ENCODE measurements at places on chromosomes 3 and 15.
A peak's percentile ranks its signal among the peaks of the same experiment; 100 is the strongest.

DNA sequence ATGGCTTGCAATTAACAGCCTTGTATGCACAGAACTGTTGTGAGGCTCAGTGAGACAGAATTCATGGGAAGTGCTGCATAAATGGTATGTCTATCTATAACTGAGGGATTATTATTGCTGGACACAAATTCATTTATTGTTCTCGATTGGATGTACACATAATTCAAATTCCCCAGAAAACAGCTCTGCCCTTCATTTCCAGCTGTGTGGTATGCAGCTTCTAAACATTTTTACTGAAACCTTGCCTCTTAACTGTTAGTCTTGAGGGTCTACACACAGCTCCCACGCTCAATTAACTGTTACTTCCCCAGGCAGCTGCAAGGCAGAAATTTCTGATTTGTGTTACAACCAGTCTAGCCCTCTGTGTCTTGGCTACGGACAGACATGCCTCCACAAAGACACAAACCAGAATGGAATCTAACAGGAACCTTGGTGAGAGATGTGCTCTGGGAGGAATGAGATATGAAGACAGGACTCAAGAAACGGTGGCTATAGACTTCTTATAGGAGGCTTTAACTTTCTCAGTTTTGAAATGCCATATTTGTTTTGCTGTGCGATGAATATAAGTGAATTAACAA lies 139.7 kb upstream of the TBL1XR1 start:
- DNase-seq, result no peak

DNA sequence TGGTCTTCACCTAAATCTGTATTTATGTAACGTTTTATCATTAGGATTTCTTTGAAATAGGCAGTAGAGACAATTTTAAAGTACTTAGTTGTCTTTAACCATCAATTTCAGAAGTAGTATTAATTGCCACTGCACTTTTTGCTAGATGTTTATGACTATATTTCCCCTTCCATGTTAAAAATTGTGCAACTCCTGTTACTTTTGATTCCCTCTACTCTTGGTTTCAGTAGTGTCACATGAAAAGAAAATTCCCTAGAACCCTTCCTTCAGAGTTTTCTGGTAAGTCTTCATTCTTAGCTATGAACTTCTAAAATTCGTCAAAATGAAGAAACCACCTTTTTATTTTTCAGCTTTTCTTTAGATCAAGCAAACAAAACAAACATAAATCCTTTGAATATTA lies 7.1 kb downstream of the PIAS1 start:
- no peak for DNase-seq

- no peak for DNase-seq
Observed at GRCh38 chr15:85646538-85647091, 148.1 kb downstream of the KLHL25 start.

- no peak for DNase-seq
Observed at GRCh38 chr3:33629219-33629618, 88.8 kb downstream of the CLASP2 start.

- DNase-seq, result no peak
Observed at GRCh38 chr15:40985541-40986330, 32.5 kb downstream of the CHAC1 start.

GRCh38 chr3:38698760-38699159 lies 49.3 kb upstream of the SCN5A start:
- DNase-seq, result no peak

- DNase-seq, result no peak
Observed at GRCh38 chr3:49081429-49081828, 12.4 kb downstream of the QRICH1 start.

DNA sequence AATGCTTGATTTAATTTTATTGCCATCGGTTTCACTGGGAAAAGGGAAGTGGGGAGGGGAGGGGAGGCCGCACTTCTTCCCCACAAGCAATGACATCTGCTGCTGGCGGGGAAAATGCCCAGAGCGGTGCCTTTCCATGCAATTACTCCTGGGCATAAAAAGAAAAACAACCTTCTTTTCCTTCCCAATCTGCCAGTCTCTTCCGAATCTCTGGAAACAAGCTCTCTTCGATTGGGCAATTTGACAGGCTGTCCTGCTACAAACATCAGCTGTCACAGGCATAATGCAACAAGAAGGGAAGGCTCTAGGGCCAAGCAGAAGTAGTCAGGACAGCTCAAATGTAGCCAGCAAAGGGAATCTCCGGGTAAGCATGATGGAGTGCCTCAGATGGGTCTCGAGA lies 93.4 kb upstream of the STRIT1 start:
- no peak for DNase-seq

- no peak for DNase-seq
Observed at GRCh38 chr3:64983583-64984359, 296.0 kb upstream of the ADAMTS9 start.

GRCh38 chr15:70214276-70214675 lies 116.6 kb upstream of the TLE3 start:
- no peak for DNase-seq

- no peak for DNase-seq
Observed at GRCh38 chr3:55000546-55000945, 72.7 kb upstream of the LRTM1 start.

DNA sequence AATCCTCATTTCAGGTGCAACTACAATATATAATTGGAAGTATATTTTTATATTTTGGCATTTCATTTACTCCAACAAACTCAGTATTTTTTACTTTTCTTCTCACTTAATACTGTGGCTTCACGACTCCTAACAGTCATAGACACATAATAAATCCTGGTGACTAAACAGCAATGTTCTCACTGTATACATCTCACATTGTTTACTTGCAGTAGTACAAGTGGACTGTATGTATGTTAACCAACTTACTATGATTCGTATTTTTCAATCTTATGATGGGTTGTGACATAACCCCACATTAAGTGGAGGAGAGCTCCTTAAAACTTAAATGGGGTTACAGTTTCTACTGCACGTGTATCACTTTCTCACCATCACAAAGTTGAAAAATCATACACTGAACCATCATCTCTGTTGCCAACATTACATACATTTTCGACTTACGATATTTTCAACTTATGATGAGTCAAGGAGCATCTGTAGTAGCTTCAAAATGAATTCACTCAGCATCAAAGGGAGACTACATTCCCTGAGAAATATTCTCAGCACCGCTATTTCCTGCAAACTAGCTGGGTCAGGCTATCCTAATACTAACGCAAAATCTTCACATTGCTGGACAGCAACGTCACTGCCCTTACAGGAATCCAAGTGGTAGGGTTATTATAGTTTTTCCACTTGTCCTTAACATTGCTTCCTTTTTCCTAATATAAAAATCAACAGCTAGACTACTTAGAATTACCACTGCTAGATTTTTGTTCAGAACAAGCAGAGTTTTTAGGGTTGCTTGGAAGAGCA lies 7.3 kb downstream of the ADAM10 start:
- no peak for DNase-seq

GRCh38 chr3:172402892-172403643 lies 45.2 kb downstream of the GHSR start:
- DNase-seq, result no peak

- DNase-seq, result no peak
Observed at GRCh38 chr15:64356710-64357040, 702 bp upstream of the CSNK1G1 start.

- no peak for DNase-seq
Observed at GRCh38 chr15:52670087-52670486, 9.1 kb downstream of the ATOSA start.

- no peak for DNase-seq
Observed at GRCh38 chr3:1962396-1963088, 136.1 kb upstream of the CNTN4 start.

DNA sequence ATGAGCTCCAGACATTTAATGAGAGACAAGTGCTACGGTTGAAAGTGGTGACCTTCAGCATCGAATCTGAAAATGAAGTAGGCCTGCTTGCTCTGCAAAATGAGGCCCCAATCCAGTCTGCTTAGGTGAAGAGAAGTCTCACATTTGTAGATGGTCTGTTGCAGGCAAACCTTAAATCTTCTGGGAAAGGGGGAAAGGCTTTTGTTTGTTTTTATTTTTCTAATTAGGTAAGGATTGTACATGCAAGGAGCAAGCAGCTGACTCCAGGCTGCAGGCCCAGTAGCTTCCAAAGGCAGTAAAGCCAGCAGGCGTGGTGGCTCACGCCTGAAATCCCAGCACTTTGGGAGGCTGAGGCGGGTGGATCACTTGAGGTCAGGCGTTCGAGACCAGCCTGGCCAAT lies 74.3 kb downstream of the HMG20A start:
- DNase-seq, result no peak

- DNase-seq, result no peak
Observed at GRCh38 chr3:24562895-24563294, 68.2 kb upstream of the THRB start.

DNA sequence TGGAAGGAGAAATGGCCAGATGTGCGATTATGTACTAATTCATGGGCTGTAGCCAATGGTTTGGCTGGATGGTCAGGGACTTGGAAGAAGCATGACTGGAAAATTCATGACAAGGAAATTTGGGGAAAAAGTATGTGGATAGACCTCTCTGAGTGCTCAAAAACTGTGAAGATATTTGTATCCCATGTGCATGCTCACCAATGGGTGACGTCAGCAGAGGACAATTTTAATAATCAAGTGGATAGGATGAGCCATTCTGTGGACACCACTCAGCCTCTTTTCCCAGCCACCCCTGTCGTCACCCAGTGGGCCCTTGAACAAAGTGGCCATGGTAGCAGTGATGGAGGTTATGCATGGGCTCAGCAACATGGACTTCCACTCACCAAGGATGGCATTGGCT lies 490.9 kb upstream of the CBLB start:
- DNase-seq, result no peak

DNA sequence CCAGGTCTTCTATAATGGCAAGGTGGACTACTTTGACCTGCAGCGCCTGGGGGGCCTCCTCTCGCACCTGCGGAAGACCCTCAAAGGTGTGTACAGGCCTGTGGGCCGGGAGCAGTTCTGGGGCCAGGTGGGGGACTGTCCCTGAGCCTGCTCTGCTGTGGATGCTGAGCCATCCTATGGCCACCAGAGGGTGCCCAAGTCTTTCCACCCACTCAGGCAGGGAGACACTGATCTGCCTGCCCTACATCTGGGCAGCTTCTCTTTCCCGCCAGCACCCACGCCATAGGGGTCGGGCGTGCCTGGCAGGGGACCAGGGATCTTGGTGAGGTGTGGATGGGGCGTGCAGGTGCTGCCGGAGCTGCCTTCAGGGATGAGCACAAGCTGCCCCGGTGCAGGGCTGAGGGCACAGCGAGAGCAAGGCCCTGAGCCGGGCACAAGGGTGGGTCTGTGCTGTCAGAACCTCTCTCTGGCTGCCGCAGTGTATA lies 14.1 kb downstream of the RNF123 start:
- DNase-seq, result peak; percentile 21

DNA sequence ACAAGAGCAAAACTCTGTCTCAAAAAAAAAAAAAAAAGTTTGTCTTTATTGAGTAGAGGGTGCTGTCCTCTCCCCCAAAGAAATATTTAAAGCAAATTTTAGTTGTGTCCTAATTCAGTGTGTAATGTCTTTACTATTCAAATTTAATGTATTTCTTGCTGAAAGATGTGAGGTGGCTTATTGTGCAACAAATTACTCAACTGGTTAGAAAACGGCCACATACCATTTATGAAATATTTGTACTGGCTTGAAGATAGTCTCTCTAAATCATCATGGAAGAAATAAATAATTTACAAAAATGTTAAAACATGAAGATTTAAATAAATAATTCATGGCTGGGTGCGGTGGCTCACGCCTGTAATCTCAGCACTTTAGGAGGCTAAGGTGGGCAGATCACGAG lies 63.0 kb downstream of the SLTM start:
- no peak for DNase-seq

DNA sequence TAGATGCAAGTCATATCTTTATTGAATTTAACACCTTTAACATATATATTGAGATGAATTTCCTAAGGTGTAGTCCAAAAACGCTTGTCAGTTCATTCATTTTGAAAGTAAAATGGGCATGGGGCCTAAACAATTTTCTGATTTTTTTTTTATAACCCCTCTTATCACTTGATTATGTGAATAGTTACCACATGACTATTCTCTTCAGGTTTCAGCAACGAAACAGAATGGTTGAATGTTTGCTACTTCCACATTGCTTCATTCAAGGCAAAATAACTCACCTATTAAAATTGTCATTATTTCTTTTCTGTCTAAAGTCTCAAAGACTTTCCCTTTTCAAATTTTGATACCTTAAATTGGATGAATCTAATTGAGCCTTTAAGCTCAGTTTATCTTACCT lies 96.4 kb downstream of the MBNL1 start:
- no peak for DNase-seq

- no peak for DNase-seq
Observed at GRCh38 chr15:66153549-66154415, 99.8 kb downstream of the MEGF11 start.

DNA sequence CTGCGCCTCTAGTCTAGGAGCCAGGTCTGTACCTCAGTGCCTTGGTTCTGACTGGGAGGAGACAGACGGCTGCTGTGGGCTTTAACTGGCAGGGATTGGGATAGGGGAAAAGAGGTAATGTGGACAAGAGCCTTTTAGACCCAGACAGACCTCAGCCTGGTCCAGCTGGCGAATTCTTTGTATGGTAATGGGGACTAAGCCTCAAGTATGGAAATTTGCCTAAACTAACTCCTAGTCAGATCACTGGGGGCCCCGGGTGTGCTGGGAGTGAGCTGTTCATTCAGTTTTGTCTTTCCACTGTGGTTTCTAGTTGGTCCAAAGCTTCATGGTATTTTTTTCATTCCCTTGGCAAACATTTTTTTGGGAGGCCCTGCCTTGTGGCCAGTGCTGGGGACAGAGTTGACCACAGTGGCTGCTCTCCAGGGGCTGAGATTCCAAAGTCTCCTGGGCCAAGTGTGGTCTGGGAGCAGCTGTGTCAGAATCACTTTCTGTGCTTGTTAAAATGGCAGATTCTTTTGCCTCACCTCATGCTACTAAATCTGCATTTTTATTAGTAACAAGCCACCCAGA lies 261.4 kb upstream of the C2CD4B start:
- no peak for DNase-seq

- DNase-seq, result no peak
Observed at GRCh38 chr15:63040954-63041353, 1.6 kb upstream of the TPM1 start.

DNA sequence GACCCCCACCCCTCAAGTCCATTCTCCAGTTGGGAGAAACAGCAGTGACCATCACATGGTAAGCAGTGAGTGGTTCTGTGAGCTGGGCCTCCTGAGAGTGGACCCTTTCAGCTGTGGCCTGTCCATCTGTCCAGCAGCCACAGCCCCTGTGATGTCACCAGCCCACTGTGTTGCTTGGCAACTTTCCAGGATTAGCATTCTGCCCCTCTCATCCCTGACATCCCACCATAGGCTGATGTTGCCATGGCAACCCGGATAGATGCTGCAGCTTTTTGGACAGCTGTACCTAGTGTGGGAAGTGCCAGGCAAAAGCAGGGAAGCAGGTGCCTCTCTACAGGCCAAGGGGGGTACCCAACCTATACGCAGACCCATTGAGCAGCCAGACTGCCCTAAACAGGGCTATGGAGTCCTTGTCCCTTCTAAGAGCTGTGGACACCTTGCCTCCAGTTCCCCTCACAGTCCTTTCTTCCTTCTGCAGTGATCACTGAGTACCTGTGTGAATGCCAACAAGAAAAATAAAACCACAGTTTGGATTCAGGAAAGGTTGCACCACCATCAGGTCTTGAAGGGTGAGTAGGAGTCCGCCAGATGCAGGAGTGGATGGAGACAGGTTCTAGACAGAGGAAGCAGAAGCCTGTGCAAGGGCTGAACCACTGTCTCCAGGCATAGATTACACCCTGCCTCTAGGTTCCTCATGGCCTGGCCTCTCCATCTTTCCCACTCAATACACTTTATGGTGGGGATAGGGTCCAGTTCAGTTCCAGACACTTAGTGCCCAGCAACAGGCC lies at the start of gene DNAH1:
DNAH1 (plus strand) TSS at position 343 of the 788 bp plus-strand sequence. CDS start 6,124 bp downstream, outside the sequence.
- DNase-seq, result no peak

GRCh38 chr15:99310745-99311144 lies 59.5 kb downstream of the LRRC28 start:
- DNase-seq, result no peak
